ENCODE measurements at places on chromosomes 13 and 19.

GRCh38 chr13:70856711-70857110 is 748.5 kb upstream of the KLHL1 start:
- DNase-seq, result no peak

DNA sequence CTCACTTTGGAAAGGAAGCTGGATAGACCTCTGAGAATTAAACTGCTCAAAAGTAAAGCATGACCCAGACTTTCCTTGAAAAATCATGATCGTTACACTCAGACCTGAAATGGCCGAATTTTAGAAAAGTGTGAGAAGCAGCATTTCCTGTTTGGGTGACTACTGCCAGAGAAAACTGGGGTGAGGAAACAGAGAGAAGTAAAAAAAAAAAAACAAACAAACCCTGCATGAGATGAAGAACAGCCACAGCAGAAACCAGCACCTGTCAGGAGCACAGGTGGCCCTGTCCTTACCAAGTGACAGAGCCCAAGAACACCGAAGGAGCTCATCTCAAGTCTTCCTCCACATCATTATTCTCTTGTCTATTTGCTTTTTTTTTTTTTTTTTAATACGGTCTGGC is 12.0 kb upstream of the ADPRHL1 start:
- no peak for DNase-seq

DNA sequence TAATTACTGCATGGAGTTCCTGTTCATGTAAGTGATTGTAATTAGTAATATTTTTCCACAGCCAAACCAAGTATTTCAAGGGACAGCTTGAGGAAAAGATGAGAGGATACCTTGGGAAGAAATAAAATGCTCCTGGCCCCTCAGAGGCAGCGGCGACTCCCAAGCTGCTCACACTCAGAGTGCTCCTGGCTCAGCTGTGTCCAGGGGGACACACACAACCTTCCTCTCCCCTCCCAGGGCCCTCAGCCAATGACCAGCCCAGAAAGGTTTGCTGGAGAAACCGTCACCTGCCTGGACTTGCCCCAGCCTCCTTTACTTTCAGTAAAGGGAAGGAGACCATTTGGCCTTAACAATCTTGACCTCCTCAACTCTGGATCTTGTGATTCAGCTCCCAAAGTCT is 51.1 kb downstream of the CRYL1 start:
- no peak for DNase-seq

- DNase-seq, result no peak
Observed at GRCh38 chr13:95002126-95002525, 289.8 kb upstream of the SOX21 start.

DNA sequence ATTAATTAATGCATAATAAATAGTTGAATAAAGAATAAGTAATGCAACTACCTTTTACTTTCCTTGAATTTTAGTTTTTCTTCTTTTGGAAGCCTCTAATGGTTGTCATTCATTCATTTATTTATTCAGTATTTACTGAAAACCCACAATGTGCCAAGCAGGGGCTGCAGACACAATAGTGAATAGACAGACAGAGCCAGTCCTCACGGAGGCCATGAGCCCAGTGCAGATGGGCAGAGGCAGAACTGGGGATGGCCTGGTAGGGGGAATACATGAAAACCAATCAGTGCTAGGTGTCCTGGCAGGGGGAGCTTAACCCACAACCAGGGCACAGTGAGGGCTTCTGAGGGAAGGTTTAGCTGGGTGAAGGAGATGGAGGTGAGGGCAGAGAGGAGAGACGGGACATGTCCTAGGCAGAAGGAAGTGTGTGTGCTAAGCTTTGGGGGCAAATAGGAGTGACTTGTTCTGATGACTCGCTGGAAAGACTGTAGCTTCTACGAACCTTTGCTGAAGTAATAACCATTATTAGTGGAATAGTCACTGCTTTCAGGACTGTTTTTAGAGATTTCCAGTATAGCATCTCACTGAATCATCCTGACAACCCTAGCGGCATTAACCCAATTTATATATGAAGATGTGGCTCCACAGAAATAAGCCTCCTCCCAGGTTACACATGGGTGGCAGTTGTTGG is 55.9 kb downstream of the ERCC5 start:
- DNase-seq, result no peak
